ENCODE measurements at places on chromosomes 1 and 21.
A peak's percentile ranks its signal among the peaks of the same experiment; 100 is the strongest.

DNA sequence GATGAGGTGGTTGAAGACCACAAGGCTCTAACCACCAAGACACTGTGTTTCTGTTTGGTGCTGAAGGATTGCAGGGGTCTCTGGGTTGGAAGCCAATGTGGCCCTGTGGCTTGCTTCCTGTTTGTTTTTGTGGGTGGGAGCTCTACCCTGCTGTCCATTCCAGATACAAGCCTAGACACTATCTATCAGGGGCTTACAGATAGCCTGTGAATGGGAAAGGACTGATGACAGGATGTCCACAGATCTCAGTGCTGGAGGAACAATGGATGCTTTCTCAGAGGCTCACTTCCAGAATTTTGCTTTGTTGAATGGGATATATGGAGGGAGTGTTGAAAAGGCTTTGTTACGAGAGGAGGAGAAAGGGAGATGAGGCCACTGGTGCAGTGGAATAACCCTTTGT is 69.7 kb downstream of the NOS1AP start:
- DNase-seq: no peak

GRCh38 chr1:198943484-198944187 is 304.8 kb downstream of the PTPRC start:
- DNase-seq: no peak

- DNase-seq: no peak
Measured at GRCh38 chr1:173134800-173135199, 72.3 kb downstream of the TNFSF4 start.

- DNase-seq: no peak
Measured at GRCh38 chr1:116753312-116753711, 918 bp upstream of the CD2 start.

DNA sequence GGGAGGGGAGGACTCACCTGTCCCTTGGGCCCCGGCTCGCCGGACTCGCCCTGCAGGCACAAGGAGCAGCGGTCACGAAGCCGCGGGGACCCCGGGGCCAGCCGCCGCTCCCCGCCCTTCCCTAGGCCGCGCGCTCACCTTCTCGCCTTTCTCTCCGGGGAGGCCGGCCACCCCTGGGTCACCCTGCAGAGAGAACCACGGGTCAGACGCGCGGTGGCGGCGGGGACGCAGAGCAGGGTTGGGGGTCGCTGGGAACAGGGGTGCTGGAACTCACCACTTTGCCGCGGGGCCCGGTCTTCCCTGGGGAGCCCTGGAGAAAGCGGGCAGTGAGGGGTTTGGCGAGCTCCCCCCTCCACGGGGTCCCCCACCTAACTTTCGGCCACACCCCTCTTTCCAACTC is 13.3 kb downstream of the COL9A2 start:
- DNase-seq: no peak

DNA sequence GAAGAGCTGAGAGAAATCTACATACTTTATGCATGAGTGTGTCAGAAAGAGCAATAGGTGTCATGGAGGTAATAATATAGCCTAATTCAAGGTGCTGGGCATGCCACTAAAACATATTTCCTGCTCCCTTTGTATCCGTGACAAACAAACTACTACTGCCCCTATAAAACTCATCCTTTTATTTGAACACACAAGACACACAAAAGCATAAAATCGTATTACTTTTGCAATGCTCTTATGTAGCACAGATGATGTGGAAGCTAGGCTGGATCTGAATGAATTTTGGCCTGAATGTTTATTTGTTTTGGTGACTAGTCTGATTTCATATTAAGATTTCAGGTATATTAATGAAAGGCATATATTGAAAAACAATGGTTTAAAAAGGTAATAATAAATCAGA is 239.3 kb upstream of the NEGR1 start:
- DNase-seq: no peak

DNA sequence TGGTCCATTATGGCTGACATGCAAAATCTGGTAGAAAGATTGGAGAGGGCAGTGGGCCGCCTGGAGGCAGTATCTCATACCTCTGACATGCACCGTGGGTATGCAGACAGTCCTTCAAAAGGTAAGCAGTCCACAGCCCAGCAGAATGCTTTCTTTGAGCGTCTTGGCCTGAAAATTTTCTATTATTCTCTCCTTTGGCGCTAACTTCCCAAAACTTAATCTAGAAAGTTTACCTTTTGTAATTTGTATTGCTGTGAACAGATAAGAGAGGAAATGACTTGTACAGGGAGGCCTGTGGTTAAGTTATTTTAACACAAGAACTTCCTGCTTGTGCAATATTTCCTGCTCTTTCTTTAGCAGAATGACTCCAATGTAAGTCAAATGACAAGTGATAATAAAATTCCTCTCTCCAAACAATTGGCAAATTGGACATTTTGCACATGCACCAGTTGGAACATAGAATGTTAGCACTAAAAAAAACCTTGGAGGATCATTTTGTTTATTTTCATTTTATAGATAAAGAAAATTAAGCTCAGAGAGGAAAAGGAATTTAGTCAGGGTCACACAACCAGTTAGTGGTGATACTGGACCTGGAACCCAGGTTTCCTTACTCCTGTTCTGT is 18.9 kb downstream of the CAP1 start:
- DNase-seq: no peak

DNA sequence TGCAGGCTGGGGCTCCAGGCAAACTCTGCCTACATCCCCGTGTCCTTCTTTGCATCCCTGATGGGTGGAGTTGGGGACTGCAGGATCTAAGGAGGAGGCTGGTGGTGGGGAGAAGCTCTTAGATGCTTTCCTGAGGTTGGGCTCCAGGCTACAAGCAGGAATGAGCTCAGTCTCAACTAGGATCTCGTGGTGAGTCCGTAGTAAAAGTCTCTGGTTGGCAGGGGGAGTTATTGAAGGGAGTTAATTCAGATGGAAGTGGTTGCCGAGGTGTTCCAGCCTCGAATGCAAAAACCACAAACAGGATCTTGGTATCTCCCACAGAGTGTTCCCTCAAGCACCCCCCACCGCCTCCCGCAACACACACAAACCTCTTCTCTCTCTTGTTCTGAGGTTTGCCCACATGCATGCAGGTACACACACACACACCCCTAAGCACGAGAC is 35.0 kb downstream of the TMCC2 start:
- DNase-seq: no peak

GRCh38 chr1:87505391-87505983 is 176.8 kb downstream of the LMO4 start:
- DNase-seq: no peak

DNA sequence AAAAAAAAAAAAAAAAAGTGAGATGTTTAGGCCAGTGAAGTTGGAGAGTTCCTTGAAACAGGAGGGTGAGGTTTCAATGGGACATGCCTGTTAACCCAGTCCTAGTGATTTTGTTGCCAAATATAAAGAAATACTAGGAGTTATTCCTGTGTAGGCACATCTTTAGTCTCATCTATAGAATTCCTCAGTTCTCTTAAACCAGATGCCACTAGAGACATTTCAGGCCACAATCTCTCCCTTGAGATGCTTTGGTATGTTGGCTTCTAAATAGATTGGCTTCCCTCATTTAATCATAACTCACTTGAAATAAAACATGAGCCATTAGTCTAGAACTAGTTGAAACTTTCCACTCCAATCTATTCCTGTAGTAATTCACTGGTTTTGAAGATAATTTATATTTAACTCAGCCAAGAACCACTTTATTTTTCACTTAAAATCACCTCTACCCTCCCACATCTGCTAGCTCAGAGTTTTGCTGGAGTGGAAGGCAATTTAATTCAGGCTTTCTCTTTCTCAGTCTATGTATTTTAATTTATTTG is 29.8 kb downstream of the GPR137B start:
- DNase-seq: no peak

DNA sequence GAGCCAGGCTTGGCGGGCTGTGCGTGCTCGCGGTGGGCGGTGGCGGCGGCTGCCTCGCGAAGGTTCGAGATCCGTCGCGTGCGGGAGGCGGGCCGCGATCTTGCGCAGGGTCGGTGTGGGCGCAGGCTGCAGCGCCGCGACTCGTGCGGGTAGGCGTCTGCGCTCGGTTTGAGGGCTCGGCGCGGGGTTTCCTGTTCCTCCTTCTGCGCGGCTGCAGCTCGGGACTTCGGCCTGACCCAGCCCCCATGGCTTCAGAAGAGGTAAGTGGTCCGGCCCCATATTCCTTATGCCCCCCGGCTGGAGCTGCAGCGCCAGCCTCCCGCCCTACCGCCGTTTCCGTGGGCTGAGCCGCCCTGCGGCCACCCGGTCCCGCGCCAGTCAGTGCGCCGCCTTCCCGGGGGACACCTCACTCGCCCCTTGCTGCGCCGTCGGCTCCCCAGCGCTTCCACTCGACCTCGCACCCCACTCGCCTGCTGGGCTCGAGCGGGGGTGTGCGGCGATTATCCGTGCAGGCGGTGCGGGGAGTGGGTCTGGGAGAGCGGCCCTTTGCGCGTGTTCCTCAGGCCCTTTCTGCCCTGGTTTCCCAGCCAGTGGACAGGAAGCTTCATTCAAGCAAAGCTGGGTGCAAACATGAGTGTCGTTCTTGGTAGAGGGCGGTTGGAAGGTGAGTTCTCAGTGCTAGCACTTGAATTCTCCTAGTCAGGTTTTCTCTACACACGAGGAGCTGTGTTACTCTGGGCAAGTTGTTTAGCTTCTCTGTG is at the start of gene CACYBP:
TSS of gene CACYBP (plus strand) at position 12 of the 761 bp plus-strand sequence. CDS start at position 246, 234 bp downstream.
- DNase-seq: no peak

GRCh38 chr1:101363891-101364318 is 127.1 kb downstream of the S1PR1 start:
- DNase-seq: no peak

- no peak for DNase-seq
Measured at GRCh38 chr1:226697151-226697928, 41.7 kb downstream of the ITPKB start.

- no peak for DNase-seq
Measured at GRCh38 chr1:208223136-208223535, 21.0 kb downstream of the PLXNA2 start.

GRCh38 chr21:44845418-44846223 is 27.8 kb upstream of the SUMO3 start:
- DNase-seq: peak; percentile 61
